RWPE2 (cell line): ENCODE measurements at places on chromosomes 1 and 21.

- no peak for DNase-seq
These were observed 296.7 kb upstream of the USP25 start for GRCh38 chr21:15433091-15433490.

- no peak for DNase-seq
These were observed 18.6 kb upstream of the C1orf105 start for GRCh38 chr1:172401892-172402291.

DNA sequence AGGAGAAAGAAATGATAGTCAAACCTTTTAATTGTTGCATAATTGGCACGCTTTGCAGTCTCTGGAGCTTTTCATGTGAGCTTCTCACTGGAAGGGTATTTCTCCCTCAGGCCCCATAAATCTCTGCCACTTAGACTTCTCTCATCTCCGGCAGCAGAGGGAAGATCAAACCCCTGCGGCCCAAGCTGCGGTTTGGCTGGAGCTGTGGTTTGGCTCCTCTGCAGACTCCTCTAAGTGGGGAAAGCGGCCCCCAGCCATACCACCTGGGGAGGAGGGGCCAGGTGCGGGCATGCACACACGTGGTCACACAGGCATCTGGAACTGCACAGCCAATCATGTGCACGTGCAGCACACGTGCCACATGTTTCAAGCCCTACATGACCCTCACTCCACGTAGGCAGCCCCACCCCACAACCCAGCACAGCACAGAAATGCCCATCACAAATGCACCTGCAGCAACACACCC is 58.3 kb downstream of the UBE2T start:
- peak; percentile 98 for DNase-seq

DNA sequence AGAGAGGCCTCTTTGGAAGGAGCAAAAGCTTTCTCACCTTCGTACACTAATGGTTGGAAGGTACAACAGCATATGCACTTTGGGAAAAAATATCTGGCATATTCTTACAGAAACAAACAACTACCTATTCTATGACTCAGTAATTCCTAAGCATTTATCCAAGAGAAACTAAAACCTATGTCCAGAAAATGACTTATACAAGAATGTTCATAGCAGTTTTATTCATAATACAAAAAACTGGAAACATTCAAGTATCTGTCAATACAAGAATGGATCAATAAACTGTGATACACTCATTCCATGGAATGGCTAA is 8.2 kb downstream of the NBPF1 start:
- DNase-seq, result no peak

DNA sequence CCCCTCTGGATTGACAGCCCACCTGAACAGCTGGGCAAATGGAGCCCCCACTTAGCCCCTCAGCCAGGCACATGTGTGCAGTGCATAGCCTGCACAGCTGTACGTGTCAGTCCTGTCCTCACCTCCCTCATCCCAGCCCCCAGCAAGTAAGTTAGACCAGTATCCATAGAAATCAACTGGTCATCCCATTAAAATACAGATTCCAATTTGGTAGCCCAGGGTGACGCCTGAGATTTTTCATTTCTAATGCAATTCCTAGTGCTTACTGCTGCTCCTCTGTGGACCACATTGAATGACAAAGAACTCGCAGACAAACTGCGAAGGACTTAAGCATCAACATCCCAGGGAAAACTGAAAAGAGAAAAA is 99.0 kb upstream of the GJB5 start:
- DNase-seq, result no peak

DNA sequence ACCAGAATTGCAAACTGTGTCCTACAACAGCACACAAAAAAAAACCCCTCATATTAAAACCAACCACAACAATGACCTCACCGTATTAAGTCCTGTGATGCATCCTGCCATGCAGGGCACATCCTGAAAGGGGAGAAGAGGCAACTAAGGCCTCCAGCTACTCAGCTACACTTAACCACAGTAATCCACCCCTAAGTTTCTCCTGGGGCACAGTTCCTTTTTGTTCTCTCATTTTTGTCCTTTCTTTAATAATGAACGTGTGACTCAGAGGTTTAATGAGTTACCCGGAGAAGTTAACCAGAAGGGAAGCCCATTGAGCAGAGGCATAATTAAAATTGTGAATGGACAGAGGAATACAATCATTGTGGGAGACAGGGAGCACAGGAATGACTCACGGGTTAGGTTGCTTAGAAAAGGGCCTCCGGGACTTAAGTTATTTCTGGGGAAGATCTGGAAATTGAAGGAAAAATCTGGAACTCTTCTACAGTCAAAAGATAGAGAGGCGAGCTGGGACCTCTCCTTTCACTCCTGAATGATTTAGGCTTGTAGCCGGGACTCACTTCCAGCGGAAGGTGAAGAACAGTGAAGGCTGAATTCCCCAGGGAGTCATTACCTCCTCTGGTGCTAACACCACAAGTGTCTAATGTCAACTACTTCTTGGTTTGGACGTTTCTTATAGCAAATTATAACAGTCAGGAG is 36.9 kb upstream of the HIVEP3 start:
- peak; percentile 75 for DNase-seq

GRCh38 chr1:228939001-228939691 is 203.9 kb downstream of the RHOU start:
- DNase-seq, result no peak

GRCh38 chr1:87916965-87917364 is 588.3 kb downstream of the LMO4 start:
- DNase-seq, result no peak

GRCh38 chr1:27132624-27133023 is 22.3 kb downstream of the SLC9A1 start:
- DNase-seq, result no peak

- DNase-seq, result no peak
These were observed 25.9 kb downstream of the PSMB2 start for GRCh38 chr1:35615440-35615839.

GRCh38 chr1:54290506-54291184 is 90.7 kb downstream of the MRPL37 start:
- no peak for DNase-seq

- no peak for DNase-seq
These were observed 67.0 kb downstream of the TBX19 start for GRCh38 chr1:168347630-168348029.

- DNase-seq, result no peak
These were observed 78.2 kb upstream of the F3 start for GRCh38 chr1:94619731-94620130.

- no peak for DNase-seq
These were observed 226.4 kb downstream of the DYRK1A start for GRCh38 chr21:37593015-37593414.

GRCh38 chr1:209539576-209539975 is 43.9 kb upstream of the CAMK1G start:
- DNase-seq, result no peak

- no peak for DNase-seq
These were observed 1.4 kb upstream of the CACNA1S start for GRCh38 chr1:201113451-201114244.

DNA sequence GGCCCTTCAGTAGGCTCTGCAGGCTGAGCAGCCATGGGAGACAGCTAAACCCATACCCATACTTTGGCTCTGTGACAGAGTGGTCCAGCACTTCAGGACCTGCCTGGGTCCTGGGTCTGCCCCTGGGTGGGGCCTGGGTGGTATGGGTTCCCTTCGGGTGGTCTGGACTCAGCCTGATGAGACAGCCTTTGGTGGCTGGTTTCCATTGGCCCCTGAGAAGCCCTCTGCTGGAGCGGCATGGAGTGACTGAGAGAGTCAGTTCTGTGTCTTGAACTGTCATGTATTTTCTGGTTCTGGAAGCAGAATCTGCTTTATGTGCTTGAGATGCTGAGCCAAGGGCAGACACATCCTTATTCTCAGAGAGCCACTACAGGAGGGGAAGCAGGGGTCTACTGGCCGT is 31.3 kb upstream of the KCNA2 start:
- DNase-seq, result no peak

DNA sequence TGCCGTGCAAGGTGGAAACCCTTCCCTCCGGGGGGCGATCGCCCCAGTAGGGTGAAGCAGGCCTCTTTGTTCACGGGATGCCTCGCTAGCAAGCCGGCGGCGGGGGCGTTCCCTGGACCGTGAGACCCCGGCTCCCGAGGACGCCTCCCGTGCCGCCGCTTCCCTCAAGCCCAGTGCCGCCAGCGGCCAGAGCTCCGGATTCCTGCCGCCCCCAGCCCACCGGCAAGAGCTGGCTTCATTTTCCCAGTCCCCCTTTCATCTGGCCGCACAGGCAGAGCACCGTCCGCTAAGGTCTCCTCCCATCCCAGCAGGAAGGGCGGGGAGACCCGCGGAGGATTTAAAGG is 16.3 kb downstream of the IER5 start:
- no peak for DNase-seq

GRCh38 chr1:165389609-165390008 is 33.1 kb upstream of the LMX1A start:
- DNase-seq, result no peak

DNA sequence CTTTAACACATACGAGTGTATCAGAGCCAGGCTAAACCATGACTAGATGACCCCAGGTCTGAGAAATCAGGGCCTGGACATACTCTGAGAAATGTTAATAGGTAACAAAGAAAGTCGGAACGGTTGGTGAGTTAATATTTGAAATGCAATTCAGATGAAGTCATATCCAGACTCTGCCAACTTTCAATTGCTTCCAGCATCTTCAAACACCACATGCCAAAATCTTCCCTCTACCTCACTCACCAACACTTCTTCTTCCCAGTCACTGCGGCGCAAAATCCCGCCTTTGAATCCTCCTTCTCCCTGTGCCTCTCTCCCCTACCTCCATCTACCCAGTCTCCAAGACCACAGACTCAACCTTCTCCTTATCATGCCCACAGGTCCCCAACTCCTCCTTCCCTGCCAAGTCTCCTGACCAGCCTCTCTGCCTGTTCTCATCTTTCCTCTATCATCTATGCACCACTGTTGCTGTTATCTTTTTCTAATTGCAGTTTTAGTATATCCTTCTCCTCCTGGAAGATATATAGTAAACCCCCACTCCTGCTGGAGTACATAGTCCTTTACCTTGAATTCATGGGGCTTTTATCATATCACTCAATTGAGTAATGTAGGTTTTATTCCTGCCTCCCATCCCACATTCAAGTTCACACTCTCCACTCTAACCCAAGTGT is 41.3 kb downstream of the ZBTB18 start:
- no peak for DNase-seq

GRCh38 chr1:37308031-37308960 is 166.1 kb upstream of the ZC3H12A start:
- DNase-seq, result no peak

- no peak for DNase-seq
These were observed 103.8 kb upstream of the ARHGEF16 start for GRCh38 chr1:3350506-3351261.

DNA sequence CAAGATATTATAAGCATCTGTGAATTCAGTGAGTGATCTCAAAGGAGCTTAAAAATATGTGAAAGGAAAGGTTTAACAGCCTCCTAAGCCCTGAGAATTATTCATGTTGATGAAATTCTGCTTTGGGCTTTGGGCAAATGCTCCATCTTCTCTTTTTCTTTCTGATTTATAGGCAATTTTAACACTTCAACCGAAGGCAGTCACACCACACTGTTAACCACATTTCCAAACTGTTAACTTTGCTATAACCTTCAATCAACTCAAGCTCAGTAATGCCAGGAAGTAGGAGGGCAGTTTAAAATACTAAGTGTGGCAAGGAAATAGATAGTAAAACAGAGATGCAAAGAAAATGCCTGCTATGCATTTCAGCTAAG is 54.4 kb upstream of the NEK7 start:
- no peak for DNase-seq

- DNase-seq, result no peak
These were observed 175.1 kb downstream of the CAMTA1 start for GRCh38 chr1:6960291-6960811.

- DNase-seq, result no peak
These were observed 29.1 kb downstream of the PRRX1 start for GRCh38 chr1:170692866-170693575.

DNA sequence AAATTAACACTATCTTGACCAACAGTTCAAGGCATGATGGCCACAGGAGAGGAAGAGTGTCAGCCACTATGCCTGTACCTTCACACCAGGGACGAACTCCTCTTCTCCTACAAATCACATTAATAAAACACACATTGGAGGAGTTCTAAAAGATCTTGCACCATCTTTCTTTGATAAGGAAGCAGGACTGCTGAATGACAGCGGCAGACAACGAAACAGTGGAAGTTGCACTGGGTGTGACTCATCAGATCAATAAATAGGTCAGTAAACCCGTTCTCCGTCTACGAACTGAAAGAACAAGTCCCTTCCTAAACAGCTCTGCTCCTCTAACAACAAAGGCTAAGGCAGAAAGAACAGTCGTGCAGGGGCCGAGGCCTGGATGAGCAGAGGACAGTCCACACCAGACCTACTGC is 23.1 kb downstream of the UBE2G2 start:
- DNase-seq, result no peak

DNA sequence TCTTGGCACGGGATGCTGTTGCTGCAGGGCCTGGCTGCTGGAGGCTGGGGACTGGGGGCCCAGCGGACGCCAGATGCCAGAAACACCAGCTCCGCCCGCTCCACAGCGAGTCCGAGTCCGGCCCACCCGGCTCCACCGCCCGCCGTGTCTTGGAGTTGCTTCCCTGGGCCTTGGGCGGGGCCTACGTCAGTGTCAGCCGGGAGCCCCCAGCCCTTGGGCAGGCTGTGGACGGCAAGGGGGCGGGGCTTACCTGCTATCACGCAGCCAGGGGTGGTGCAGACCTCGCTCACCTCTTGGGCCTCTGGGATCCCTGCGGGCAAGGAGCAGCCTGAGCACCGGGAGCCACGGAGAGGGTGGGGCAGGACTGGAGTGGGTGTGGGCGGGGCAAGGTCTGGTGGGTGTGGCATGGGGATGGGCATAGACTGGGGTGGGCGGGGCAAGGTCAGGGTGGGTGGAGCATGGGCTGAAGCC is 21.8 kb downstream of the MMEL1 start:
- DNase-seq, result peak; percentile 77

GRCh38 chr1:62688687-62689085 is 500 bp upstream of the DOCK7 start:
- DNase-seq, result no peak

DNA sequence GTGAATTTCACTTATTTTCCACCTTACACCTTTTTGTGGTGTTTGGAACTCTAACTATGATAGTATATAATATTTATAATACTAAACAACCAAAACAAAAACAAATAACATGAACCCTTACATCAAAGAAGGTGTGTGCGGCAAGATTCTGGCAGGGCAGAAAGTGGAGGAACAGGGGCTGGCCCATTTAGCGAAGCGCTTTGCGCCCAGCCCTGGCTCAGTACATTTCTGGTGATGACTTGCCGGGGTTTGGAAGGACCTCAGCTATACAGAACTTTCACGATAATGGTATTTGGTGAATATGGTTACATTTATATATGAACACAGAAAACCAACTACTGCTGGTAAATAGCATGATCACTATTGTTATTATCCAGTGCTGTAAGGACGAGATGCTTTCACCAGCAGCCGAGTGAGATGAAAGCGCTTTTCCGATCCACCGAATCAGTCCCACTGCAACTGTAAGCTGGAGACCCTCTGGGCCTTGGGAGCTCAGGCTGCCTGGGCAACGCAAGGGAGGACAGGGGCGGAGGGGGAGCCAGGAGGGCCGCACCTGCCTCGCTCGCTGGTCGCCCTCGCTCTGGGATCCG is 63.9 kb downstream of the CD247 start:
- DNase-seq, result no peak

- no peak for DNase-seq
These were observed 65.3 kb downstream of the VAV3 start for GRCh38 chr1:107899655-107900054.

- DNase-seq, result no peak
These were observed 82.3 kb downstream of the TM2D1 start for GRCh38 chr1:61642475-61643232.

GRCh38 chr1:56065729-56066128 is 513.6 kb downstream of the PLPP3 start:
- no peak for DNase-seq
